ENCODE measurements at places on chromosomes 5 and 9.

DNA sequence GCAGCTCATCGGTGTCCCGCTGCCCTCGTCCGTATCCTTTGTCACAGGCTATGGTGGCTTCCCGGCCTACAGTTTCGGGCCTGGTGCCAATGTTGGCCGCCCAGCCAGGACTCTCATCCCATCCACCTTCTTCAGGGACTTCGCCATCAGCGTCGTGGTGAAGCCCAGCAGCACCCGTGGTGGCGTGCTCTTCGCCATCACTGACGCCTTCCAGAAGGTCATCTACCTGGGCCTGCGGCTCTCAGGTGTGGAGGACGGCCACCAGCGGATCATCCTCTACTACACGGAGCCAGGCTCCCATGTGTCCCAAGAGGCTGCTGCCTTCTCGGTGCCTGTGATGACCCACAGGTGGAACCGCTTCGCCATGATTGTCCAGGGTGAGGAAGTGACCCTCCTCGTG, 41.9 kb downstream of the COL15A1 start:
- no peak for DNase-seq

DNA sequence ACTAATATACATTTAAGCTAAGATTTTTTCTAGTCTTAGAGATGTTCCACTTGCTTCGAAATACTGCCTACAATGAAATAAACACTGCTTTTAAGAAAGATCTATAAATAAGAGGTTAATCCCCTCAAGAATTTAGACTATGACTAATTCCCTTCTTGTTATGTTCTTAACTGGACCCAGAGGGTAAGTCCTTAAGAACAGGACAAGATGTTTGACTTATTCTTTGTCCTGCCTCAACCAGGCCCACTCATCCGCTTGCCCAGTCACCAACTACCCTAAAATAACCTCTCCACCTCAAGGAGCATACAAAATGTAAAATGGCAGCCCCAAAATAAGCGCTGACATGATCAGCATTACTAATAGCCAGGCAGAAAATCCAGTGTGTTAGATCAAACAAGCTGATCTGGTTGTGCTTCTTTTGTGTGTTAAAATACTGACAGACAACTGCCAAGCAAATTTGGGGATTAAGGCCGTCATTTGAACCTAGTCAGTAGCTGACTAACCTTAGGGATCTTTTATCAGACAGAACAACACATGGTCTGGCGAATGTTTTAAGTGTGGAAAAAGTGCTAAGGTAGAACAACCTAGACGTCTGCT, 93.7 kb upstream of the SMC5 start:
- peak; percentile 21 for DNase-seq

DNA sequence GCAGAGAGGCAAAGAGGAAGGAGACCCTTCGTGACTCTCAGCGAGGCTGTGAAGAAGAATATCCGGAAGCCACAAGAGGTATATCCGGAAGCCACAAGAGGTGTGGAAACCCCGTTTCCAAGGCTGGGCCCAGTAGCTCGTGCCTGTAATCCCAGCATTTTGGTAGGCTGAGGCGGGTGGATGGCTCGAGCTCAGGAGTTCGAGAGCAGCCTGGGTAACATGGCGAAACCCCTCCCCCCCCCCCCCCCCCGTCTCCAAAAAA, 612 bp upstream of the BBLN start:
- no peak for DNase-seq

DNA sequence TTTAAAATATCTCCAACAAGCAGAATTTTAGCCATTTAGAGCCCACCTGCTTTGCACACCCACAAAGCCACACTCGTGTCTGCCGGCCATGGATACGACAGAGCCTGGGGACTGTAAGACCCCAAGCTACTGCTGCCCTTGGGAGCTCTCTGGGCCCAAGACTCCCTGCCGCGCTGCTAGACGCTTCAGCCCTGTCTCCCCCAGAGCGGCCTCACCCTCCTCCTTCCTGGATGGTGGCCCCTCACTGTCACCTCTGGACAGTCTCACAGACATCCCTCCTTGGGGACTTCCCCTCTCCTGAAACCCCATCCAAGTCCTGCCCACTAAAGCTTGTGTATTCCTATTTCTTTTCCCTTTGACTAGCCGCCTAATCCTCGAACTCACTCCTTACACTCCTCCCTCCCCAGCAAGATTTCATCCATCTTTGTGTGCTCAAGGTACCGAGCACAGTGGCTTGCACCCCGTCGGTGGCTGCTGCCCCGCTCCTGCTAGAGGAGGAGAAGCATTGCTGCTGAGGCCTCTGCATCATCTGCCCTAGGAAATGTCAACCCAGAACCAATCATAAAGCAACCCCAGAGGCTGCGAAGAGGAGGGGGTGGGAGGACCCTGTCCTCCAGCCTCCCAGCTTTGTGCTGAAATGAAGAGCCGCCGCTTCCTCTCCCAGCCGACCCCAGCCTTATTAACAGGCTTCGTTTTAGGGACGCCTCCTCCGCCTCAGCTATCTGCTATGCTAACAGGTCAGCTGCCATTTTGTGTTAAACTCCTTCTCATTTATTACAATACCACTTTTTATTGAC, 71.2 kb downstream of the CFAP77 start:
- DNase-seq: no peak

DNA sequence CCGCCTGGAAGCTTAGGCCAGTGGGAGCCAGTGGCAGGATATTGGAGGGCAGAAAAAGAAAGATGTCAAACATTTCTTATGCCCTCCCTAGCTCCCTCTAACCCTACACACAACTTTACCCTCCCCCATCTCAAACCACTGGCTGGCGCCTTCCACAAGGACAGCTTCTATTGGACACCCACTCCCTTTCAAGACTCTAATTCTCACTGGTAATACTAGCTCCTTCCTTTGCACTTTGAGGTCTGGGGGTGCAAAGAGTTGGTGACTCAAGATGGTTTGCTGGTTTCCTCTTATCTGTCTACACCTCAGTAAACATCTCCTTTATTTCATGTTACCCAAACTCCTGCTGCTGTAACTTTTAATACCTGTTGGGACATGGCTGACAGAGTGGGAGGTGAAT, 11.6 kb upstream of the ITGA1 start:
- no peak for DNase-seq

- DNase-seq: peak; percentile 47
These were observed 100.0 kb upstream of the CCDC152 start for GRCh38 chr5:42656651-42657015.

DNA sequence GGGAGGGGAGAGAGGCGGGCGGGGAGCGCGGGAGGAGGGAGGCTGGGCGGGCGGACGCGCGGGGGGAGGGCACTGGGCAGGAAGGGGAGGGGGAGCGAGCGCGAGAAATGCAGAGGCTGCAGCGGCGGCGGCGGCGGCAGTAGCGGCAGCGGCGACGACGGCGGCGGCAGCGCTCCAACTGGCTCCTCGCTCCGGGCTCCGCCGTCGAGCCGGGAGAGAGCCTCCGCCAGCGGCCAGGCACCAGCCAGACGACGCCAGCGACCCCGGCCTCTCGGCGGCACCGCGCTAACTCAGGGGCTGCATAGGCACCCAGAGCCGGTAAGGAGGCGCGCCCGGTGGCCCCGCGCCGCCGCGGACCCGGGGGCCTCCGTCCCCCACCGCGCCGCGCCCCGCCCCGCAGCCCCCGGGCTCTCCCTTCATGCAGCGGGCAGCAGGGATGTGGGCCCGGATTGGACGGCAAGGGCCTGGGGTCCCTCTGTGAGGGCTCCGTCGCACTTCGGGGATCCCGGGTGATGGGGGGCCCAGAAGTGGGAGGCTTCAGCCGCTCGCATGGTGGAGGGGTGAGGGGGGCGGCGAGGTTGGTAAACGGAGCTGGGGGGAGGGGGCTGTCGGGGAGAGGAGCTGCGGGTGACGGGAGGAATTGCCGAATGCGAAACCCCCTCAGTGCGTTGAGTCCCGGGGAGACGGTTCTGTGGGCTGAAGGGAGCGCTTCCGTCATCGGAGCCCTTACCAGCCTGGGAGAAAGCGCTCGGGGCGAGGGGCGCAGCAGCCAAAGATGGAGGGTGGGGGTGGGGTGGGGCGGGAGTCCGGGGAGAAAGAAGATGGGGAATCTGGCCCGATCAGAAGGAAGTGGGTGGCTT, at the start of gene BASP1:
Gene BASP1, plus strand, starts transcription at position 139 of the 860 bp plus-strand sequence. CDS start 57,586 bp downstream, outside the sequence.
- DNase-seq: no peak

GRCh38 chr5:76192837-76193236, 109.7 kb downstream of the SV2C start:
- DNase-seq: no peak

- no peak for DNase-seq
These were observed at the start of gene CDKN2A for GRCh38 chr9:21993893-21994555. TSS of gene CDKN2A (minus strand) at chr9:21994392.

- DNase-seq: peak; percentile 66
These were observed 13.1 kb downstream of the ROPN1L start for GRCh38 chr5:10454591-10455276.

GRCh38 chr5:53089481-53089991, 20.0 kb downstream of the MOCS2 start:
- DNase-seq: no peak

DNA sequence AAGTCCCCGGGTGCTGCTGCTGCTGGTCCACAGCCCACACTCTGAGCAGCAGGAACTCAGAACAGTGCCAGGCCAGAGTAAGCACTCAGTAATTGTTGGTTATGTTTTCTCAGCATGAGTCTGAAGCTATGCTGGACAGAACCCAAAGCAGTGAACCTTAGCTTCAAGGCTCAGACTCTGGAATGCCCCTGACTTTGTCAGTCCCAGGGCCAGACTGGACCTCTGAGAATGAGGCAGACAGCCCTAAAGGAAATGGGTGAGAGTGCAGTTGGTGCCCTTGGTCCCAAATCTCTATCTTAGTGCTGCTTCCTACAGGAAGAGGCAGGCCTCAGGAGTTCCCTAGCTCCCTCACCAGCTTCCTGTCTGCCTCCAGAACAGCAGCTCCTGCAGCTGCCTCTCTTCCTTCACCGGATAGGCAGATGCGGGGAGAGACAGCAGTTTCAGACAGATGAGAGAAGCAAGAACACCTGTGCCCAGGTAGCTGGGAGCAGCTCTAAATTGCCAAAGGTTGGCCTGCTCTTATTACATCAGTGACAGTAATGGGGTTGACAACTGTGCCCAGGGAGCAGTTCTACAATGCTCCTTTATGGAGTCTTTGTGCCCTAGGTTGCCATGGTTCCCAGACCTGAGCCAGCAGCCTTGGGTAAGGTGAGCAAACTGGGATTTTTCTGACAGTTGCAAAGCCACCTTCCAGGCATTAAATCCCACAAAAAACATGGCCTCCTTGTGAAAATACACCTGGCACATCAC, 82.2 kb upstream of the CXCL14 start:
- no peak for DNase-seq

GRCh38 chr5:65760504-65761275, 38.7 kb downstream of the NLN start:
- DNase-seq: peak; percentile 57

- peak; percentile 57 for DNase-seq
These were observed 586 bp upstream of the FCHO2 start for GRCh38 chr5:72955143-72955767.

GRCh38 chr9:2028888-2029287, 13.7 kb downstream of the SMARCA2 start:
- DNase-seq: no peak

DNA sequence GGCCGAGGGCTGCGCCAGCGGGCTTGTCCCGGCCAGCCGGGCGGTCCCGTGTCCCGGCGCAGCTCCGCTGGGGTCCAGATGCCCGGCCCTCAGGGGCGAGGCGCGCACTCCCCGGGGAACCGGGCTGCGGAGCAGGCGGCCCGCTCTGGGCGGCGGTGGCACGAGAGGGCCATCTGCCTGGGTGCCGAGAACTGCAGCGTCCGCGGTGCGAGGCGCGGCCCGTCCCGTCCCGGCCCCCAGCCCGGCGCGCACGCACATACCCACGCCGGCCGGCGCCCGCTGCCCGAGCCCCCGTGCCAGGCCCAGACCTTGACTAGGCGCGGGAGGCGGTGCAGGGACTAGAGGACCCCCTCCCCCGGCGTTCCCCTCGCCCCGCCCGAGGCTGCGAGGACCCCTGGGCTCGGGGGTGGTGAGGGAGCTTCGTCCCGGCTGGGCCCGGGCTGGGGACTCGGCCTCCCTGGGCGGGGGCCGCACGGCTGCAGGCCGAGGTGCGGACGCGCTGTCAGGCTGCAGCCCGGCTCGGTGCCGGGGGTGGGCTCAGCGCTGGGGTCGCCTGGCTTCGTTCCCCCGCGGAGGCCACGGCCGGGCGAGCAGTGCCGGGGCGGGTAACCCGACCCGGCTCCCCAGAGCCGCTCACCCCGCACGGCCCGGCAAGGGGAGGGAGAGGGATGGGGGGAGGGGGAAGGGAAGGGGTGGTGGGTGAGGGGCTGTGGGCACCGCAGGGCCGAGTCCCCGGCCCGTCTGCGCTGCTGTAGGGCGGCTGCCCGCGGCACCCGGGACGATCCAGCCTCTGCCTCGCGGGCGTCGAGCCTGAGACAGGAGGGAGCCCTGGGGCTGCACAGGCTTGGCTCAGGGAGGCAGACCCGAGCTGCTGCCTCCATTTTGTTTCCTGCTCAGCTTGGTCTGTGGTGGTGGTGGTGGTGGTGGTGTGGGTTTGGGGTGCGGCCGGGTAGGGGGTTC, 1.2 kb upstream of the NSD1 start:
- DNase-seq: no peak

DNA sequence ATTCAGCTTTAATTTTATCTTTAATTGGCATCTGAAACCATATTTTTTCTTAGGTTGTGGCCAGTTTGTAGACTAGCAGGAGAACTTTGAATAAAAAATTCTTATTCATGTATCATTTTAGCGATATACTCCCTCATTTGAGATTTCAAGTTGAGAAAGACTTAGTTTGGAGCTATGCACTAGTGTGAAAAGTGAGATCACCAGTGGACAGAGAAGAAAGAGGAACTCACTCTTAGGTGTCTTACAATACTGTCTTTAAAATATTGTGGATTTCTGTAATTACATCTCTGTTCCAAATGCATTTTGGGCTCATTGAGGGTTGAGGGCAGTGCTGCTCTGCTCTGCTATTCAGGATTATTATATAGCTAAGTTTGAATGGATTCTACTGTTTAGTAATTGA, 54.7 kb downstream of the NAA35 start:
- DNase-seq: no peak

- peak; percentile 23 for DNase-seq
These were observed 67.0 kb upstream of the DPYSL3 start for GRCh38 chr5:147576646-147577535.

GRCh38 chr5:88090506-88090905, 178.1 kb downstream of the TMEM161B start:
- no peak for DNase-seq

GRCh38 chr5:160231783-160232342, 2.6 kb downstream of the FABP6 start:
- peak; percentile 47 for DNase-seq

DNA sequence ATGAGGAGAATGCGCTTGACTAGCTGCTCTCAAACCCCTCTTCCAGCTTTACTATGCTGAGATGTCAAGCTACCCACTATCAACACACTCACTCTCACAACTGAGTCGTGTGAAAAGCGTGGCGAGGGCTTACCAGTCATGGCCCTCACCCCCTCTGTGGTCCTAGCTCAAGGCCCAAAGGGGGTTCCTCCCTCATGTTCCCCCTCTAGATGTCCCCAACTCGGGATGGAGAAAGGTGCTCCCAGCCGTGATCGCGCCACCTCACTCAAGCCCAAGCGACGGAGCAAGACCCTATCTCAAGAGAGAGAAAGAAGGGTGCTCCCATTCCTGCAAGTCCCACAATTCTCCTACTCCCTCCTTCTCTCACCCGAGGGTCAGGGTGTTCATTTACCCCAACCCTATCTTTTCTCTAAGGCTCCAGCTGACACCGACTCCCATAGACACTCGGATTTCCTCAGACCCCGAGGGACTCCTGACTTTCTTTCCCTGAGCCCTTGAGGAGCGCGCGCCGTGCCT, 559 bp downstream of the SLC38A9 start:
- DNase-seq: no peak

- peak; percentile 7 for DNase-seq
These were observed 935.7 kb upstream of the NUDT12 start for GRCh38 chr5:104498281-104498680.

- no peak for DNase-seq
These were observed 22.8 kb downstream of the RALGDS start for GRCh38 chr9:133098104-133098754.
